Lung (tissue), 17 donors: ENCODE measurements at places on chromosomes 12 and 14. TPM values are rescaled to one million over a fixed set of nuclear protein-coding genes. Genes with fewer than 3 reads are reported as not detected.
A peak's percentile ranks its signal among the peaks of the same experiment; 100 is the strongest.

The LGMN gene
- 182 TPM for polyA plus RNA-seq

The AGAP2 gene
- polyA plus RNA-seq = 1.4 TPM

The STON2 gene
- 3.1 TPM for polyA plus RNA-seq

The NABP2 gene
- polyA plus RNA-seq = 23.8 TPM

The RHEBL1 gene
- 1.8 TPM for polyA plus RNA-seq

- no peaks in the 10 kb centered on the region for H3K27me3 ChIP-seq
- no peak overlapping the region for H3K4me3 ChIP-seq
- H3K36me3 ChIP-seq = no peaks in the 10 kb centered on the region
- DNase-seq = no peak
Measured at GRCh38 chr14:22305607-22306006, 283.4 kb downstream of the DAD1 start.

The IL26 gene
- polyA plus RNA-seq = not detected

DNA sequence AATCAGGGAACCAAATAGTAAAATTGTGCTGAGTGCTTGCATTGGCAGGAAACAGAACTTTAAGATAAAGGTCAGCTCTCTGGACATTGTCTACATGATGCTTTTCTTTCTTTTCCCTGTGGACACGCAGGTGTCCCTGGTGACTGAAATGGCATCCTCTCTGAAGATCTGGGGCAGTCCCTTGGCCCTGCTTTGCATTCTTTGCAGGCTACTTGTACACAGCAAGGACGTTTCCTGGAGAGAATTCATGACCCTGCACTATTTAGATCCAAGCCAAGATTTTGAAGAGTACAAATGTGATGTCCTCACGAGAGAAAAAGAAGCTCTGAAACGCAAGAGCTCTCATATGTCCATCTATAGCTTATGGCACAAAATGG, 11.3 kb upstream of the EDDM3A start:
- H3K27me3 ChIP-seq = no peaks in the 10 kb centered on the region
- H3K4me1 ChIP-seq = no peaks in the 10 kb centered on the region
- no peak overlapping the region for H3K4me3 ChIP-seq
- H3K27ac ChIP-seq = no peak overlapping the region

The KRT3 gene
- polyA plus RNA-seq = not detected

DNA sequence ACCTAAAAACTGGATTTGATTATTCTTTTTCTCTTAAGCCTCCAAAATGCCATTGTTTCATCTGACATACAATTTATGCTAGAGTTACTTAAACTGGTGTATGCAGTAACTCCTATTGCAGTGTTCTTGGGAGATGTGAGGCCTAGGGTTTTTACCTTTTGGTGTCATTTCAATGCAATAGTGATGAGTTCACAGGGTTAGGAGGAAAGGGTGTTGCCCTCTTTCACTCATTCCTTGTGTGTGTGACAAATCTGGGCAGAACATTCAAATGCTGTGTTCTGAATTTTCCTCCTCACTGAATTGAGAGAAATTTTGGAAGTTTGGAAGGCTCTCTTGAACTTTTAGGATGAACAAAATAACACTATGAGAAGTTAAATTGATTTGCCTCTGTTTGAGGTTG, 69.9 kb downstream of the IGF1 start:
- DNase-seq = no peak
- no peak overlapping the region for H3K27ac ChIP-seq
- H3K36me3 ChIP-seq = no peaks in the 10 kb centered on the region
- no peaks in the 10 kb centered on the region for H3K4me1 ChIP-seq
- no peak overlapping the region for H3K4me3 ChIP-seq
- no peaks in the 10 kb centered on the region for H3K27me3 ChIP-seq

The SCN8A gene
- polyA plus RNA-seq = 0.07 TPM

GRCh38 chr14:44846232-44846824, 115.4 kb downstream of the KLHL28 start:
- H3K27me3 ChIP-seq = no peaks in the 10 kb centered on the region
- no peak overlapping the region for H3K27ac ChIP-seq
- H3K36me3 ChIP-seq = no peaks in the 10 kb centered on the region
- no peak overlapping the region for H3K4me3 ChIP-seq
- DNase-seq = peak; percentile 70
- no peaks in the 10 kb centered on the region for H3K4me1 ChIP-seq

The CSRP2 gene
- polyA plus RNA-seq = 15.7 TPM

The PLEKHG7 gene
- 0.81 TPM for polyA plus RNA-seq

GRCh38 chr14:65502676-65503124, 90.2 kb downstream of the FUT8 start:
- no peak overlapping the region for H3K4me3 ChIP-seq
- no peak for DNase-seq
- no peaks in the 10 kb centered on the region for H3K4me1 ChIP-seq
- no peak overlapping the region for H3K27ac ChIP-seq
- no peaks in the 10 kb centered on the region for H3K27me3 ChIP-seq

The MOAP1 gene
- 22.3 TPM for polyA plus RNA-seq

- peaks cover 5% of the 10 kb centered on the region for H3K4me1 ChIP-seq
- H3K27me3 ChIP-seq = no peaks in the 10 kb centered on the region
- H3K36me3 ChIP-seq = no peaks in the 10 kb centered on the region
- H3K27ac ChIP-seq = no peak overlapping the region
- DNase-seq = peak; percentile 93
Measured at GRCh38 chr12:56931474-56931978, 2.7 kb downstream of the SDR9C7 start.

- no peaks in the 10 kb centered on the region for H3K27me3 ChIP-seq
- peak; percentile 86 for DNase-seq
- peaks cover 10% of the 10 kb centered on the region for H3K4me1 ChIP-seq
- no peak overlapping the region for H3K27ac ChIP-seq
- no peak overlapping the region for H3K4me3 ChIP-seq
- no peaks in the 10 kb centered on the region for H3K36me3 ChIP-seq
Measured at GRCh38 chr14:70934502-70935134, 27.4 kb downstream of the PCNX1 start.

DNA sequence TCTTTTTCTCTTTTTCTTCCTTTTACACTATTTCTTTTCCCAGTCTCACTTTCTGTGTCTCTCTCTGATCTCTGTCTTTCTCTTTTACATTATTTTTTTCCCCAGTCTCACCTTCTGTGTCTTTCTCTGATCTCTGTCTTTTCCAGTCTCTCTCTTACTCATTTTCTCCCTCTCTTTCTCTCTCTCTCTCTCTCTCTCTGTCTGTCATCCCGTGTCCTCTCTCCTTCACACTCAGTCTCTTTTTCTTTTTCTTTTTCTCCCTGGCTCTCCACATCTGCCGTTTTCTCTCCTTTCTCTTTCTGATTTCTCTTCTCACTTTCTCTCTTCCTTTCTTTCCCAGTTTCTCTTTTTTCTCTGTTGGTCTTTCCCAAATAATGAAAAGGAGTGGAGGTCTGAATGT, 22.3 kb downstream of the DHRS4L2 start:
- no peaks in the 10 kb centered on the region for H3K4me1 ChIP-seq
- no peak overlapping the region for H3K4me3 ChIP-seq
- H3K36me3 ChIP-seq = no peaks in the 10 kb centered on the region
- H3K27ac ChIP-seq = no peak overlapping the region
- no peak for DNase-seq

- no peak overlapping the region for H3K4me3 ChIP-seq
- no peak overlapping the region for H3K27ac ChIP-seq
- peaks cover 2% of the 10 kb centered on the region for H3K4me1 ChIP-seq
- H3K27me3 ChIP-seq = peaks cover 23% of the 10 kb centered on the region
- H3K36me3 ChIP-seq = no peaks in the 10 kb centered on the region
Measured at GRCh38 chr14:55243386-55243785, 27.8 kb upstream of the FBXO34 start.

GRCh38 chr14:100321473-100322137, 1.5 kb upstream of the SLC25A47 start:
- no peaks in the 10 kb centered on the region for H3K4me1 ChIP-seq
- no peak overlapping the region for H3K27ac ChIP-seq
- no peaks in the 10 kb centered on the region for H3K36me3 ChIP-seq

The TGM1 gene
- 9.8 TPM for polyA plus RNA-seq

DNA sequence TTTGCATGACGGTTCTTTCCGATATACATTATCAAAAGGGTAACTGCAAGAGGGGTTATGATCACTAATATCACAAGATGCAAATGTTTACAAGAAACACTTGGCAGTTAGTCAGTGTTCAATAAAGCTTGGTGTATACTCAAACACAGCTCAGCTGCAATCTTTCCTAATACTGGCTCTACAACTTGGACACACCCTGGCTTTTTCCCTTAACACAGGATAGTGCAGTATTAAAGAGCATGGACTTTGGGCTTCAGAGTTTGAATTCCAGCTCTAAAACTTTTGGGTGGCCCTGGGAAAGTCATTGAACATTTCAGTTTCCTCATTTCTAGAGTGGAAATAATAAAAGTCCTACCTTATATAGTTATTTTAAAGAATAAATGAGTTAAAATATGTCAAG, 107.0 kb downstream of the HECTD4 start:
- no peaks in the 10 kb centered on the region for H3K4me1 ChIP-seq
- peaks cover 34% of the 10 kb centered on the region for H3K36me3 ChIP-seq
- no peaks in the 10 kb centered on the region for H3K27me3 ChIP-seq
- no peak overlapping the region for H3K27ac ChIP-seq
- no peak for DNase-seq
- no peak overlapping the region for H3K4me3 ChIP-seq

DNA sequence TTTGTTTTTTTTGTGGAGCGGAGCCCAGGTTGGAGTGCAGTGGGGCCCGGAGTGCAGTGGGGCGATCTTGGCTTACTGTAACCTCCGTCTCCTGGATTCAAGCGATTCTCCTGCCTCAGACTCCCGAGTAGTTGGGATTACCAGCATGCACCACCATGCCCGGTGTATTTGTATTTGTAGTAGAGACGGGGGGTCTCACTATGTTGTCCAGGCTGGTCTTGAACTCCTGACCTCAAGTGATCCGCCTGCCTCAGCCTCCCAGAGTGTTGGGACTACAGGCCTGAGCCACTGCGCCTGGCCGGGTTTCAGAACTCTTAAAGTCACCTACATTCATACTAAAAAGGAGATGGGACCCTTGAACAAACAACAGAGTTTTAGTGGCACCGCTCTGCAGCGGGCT, 52.7 kb downstream of the KRT80 start:
- H3K4me3 ChIP-seq = no peak overlapping the region
- peaks cover 12% of the 10 kb centered on the region for H3K4me1 ChIP-seq
- no peak for DNase-seq
- no peaks in the 10 kb centered on the region for H3K27me3 ChIP-seq

DNA sequence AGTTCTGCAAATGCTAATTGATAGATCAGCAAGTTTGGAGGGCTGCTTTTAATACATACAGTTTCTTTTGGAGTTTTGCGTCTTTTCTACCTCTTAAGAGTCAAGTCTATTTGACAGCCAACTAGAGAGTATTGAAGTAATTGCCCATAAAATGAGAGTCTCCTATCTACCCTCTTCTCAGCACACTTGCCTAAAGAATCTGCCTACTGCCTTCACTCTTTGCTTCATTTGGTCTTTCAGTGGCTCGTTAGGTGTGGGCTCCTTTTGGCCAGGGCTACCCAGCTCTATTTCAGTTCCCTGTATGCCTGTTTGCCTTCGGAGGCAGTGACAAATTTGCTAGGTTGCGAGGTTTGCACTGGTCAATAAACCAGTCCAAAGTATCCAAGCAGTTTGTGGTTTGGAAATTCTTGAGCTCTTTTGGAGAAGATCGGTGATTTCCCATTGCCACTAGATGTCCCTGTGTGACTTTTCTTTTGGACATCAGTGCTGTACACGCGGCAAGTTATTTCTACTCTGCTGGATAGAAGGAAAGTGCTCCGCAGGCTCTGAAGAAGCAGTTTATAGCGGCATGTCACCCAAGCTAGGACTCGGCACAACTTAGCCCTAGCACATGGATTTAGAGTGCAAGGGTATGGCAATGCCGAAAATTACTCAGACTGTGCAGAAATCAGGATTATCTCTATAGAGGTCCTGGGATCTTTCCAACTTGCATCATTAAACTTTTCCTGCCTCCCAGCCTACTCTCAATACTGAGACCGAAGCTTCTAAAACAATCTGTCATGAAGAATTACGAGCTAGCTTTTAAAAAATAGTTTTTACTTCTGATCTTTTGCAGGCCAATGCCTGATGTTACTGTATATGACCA, 38.6 kb downstream of the MGST1 start:
- no peak overlapping the region for H3K27ac ChIP-seq
- peak; percentile 77 for DNase-seq
- H3K4me3 ChIP-seq = no peak overlapping the region
- H3K4me1 ChIP-seq = no peaks in the 10 kb centered on the region
- no peaks in the 10 kb centered on the region for H3K36me3 ChIP-seq

The KIF26A gene
- polyA plus RNA-seq = 2.4 TPM

DNA sequence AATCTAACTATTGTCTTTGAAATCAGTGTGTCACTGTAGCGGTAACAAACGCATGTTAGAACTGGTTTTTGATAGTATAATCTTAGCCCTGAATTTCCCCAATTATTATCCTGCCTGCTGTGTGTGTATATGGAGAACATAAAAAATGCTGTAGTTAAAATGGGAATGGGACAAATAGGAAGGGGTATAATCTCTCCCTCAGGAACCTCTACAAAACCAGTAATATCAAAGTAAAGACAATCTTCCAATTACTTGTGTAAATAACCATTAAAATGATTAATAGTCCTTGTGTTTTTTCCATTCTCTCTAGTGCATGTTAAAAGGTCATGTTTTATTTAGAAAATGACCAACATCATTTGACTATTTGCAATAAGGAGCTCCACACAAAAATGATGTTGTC, 200.1 kb upstream of the TMTC1 start:
- no peak for DNase-seq
- H3K27me3 ChIP-seq = no peaks in the 10 kb centered on the region
- no peak overlapping the region for H3K27ac ChIP-seq
- no peaks in the 10 kb centered on the region for H3K36me3 ChIP-seq
- H3K4me1 ChIP-seq = no peaks in the 10 kb centered on the region

- H3K4me3 ChIP-seq = no peak overlapping the region
- no peaks in the 10 kb centered on the region for H3K27me3 ChIP-seq
- no peak overlapping the region for H3K27ac ChIP-seq
- DNase-seq = peak; percentile 39
Measured at GRCh38 chr12:72207079-72207478, 65.1 kb upstream of the TRHDE start.

DNA sequence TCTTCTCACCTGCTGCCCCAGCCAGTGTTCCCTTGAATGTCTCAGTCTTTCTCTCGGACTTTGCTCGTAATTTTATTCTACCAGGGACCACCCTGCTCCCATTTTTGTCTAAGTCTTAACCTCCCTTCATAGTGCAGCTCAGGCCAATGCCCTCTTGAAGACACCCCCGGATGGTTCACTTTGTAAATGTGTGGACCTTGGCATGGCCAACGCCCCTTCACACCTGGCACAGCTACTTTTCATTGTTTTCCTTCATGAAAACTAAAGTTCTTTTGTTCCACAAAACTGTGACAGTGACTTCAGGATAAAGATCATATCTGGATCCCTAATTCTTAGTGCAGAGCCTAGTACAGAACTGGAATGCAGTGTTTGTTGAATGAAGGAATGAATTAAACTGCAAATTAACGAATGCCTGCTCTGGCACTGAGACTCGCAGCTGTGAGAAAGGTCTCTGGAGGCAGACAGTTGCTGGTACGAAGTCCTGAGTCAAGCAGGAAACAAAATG, 3.5 kb upstream of the RNASE4 start:
- H3K4me1 ChIP-seq = peaks cover 23% of the 10 kb centered on the region
- H3K4me3 ChIP-seq = peak overlapping the region; percentile 32
- H3K27ac ChIP-seq = peak overlapping the region; percentile 100

GRCh38 chr12:5514016-5514415, 82.1 kb downstream of the NTF3 start:
- H3K4me1 ChIP-seq = no peaks in the 10 kb centered on the region
- DNase-seq = no peak
- H3K36me3 ChIP-seq = no peaks in the 10 kb centered on the region
- H3K27me3 ChIP-seq = no peaks in the 10 kb centered on the region
- no peak overlapping the region for H3K27ac ChIP-seq
- no peak overlapping the region for H3K4me3 ChIP-seq

GRCh38 chr12:12577786-12578185, 15.1 kb upstream of the DUSP16 start:
- no peaks in the 10 kb centered on the region for H3K27me3 ChIP-seq
- no peak overlapping the region for H3K4me3 ChIP-seq
- H3K36me3 ChIP-seq = no peaks in the 10 kb centered on the region
- no peak for DNase-seq
